Right atrium auricular region (tissue), 2 donors: ENCODE measurements at places on chromosomes 4 and X. TPM values are rescaled to one million over a fixed set of nuclear protein-coding genes. Genes with fewer than 3 reads are reported as not detected.
A peak's percentile ranks its signal among the peaks of the same experiment; 100 is the strongest.

DNA sequence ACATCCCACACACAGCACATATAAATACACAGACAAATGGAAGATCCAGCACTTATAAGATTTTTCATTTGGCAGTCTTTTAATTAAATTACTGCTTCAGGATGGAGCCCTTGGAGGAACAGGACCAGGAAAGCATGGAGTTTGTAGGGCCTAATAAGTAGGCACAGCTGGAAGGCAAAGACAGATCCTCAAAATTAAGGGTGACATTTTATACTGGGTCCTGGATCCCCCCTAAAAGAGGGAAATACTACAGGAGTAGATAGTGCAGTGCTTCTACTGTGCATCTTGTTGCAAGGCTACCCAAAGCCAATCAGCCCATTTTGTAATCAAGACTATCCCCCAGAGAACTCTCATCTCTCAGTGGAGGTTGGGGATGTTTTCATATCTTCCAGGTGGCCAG, 1860.7 kb upstream of the PCDH10 start:
- no peaks in the 10 kb centered on the region for H3K4me1 ChIP-seq
- H3K27me3 ChIP-seq = no peaks in the 10 kb centered on the region
- H3K36me3 ChIP-seq = no peaks in the 10 kb centered on the region
- H3K27ac ChIP-seq = no peak overlapping the region
- no peak for DNase-seq

DNA sequence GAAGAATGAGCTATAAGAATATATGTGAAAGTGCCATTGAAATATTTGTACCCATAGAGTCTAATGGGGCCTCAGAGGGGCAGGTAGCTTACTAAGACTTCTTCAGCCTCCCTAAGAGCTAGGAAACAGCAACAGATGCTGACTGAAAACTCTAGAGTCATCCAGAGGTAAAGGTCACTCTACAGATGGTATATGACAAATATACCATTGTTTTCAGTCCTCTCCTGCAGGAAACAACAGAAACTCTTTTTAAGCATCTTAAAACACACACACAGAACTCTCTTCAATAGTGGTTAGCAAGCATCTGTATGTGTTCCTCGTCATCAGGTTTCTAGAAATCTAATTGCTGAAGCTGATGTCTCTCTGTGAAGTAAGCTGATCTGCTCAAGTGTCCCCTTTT, 313.8 kb upstream of the GATB start:
- H3K4me1 ChIP-seq = peaks cover 29% of the 10 kb centered on the region
- no peaks in the 10 kb centered on the region for H3K36me3 ChIP-seq
- no peak overlapping the region for H3K4me3 ChIP-seq
- no peaks in the 10 kb centered on the region for H3K27me3 ChIP-seq
- no peak overlapping the region for H3K27ac ChIP-seq

- no peak overlapping the region for H3K4me3 ChIP-seq
- H3K27me3 ChIP-seq = no peaks in the 10 kb centered on the region
- DNase-seq = no peak
- no peaks in the 10 kb centered on the region for H3K36me3 ChIP-seq
- H3K27ac ChIP-seq = no peak overlapping the region
- H3K4me1 ChIP-seq = no peaks in the 10 kb centered on the region
Observed at GRCh38 chr4:7937006-7937405, 2.7 kb downstream of the AFAP1 start.

DNA sequence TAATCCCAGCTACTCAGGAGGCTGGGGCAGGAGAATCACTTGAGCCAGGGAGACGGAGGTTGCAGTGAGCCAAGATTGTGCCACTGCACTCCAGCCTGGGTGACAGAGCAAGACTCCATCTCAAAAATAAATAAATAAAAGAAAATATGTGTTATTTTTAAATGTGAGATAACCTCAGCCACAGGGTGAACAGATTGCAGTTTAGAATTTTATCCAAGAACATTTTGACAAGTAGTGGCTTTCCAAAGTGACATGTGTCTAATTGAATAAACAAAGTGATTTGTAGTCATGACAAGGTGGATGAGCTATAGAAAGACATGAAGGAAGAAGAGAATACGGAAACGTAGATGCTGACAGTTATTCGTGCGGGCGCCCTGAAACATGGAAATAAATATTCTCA, 176.1 kb downstream of the DCTD start:
- H3K27ac ChIP-seq = peak overlapping the region; percentile 24
- H3K36me3 ChIP-seq = no peaks in the 10 kb centered on the region
- DNase-seq = no peak
- no peak overlapping the region for H3K4me3 ChIP-seq
- H3K27me3 ChIP-seq = no peaks in the 10 kb centered on the region

DNA sequence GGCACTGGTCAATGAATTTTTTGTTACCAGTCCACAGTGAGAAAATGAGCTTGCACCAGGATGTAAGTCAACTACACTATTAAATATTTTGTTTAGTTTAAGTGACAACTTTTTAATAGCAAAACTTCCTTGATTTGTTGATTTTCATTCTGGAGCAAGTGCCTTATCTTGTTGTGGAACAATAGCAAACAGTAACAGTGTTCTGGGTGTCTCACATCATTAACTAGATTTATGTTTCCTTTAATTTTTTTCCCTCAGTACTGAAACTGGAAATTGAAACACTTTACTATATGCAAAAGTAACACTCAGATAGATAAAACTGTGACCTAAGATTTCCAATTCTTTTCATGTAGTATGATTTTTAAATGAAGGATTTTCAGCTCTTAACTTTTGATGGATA, 80.1 kb downstream of the GALNT7 start:
- H3K36me3 ChIP-seq = no peaks in the 10 kb centered on the region
- H3K27ac ChIP-seq = no peak overlapping the region
- no peaks in the 10 kb centered on the region for H3K27me3 ChIP-seq
- DNase-seq = no peak
- no peak overlapping the region for H3K4me3 ChIP-seq
- no peaks in the 10 kb centered on the region for H3K4me1 ChIP-seq

VCX2 gene
- not detected for total RNA-seq

DNA sequence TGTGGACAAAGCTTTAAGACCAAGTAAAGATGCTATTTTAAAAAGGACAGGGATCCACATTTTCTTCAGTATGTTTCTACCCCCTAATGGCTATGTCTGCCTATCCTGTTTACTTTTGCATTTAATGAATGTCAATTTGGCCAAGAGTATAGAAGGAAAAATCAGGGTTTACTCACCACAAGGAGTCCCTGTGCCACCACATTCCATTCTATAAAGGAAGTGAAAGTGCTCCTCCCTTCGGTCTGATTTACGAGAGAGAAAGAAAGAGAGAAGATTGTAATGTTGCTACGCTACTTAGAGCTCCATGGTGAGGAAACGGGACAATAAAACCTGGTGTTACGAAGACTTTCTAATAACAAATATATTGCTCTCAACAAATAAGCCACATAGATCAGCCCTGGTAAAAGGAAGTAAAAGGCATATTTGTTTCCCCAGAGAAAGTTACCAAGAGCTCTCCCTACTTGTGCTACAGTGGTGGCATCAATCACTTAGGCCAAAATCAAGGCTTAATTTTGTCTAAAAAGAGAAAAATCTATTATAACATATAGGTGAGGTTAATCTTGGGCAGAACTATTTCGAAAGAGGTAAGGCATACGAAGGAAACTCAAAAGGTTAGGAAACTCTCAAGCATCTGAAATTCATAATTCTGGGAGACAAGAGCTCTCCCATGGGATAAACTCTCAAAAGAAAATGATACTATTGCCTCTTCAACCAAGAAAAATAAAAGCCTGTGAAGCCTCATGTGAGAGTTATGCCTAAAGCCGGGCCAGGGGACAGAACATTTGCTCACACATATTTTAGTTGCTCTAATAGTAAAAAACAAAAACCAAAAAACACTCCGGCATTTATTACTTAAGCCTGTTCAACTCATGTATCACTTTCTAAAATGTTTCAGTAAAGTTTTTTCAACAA, 29.5 kb downstream of the TAPT1 start:
- no peaks in the 10 kb centered on the region for H3K27me3 ChIP-seq
- no peaks in the 10 kb centered on the region for H3K36me3 ChIP-seq
- peaks cover 54% of the 10 kb centered on the region for H3K4me1 ChIP-seq
- peak overlapping the region; percentile 7 for H3K4me3 ChIP-seq
- peak overlapping the region; percentile 60 for H3K27ac ChIP-seq
- no peak for DNase-seq

NUDT11 gene
- 0.75 TPM for total RNA-seq

VCX gene
- total RNA-seq = not detected

HELT gene
- total RNA-seq = not detected

- no peaks in the 10 kb centered on the region for H3K27me3 ChIP-seq
- DNase-seq = no peak
- no peaks in the 10 kb centered on the region for H3K36me3 ChIP-seq
- H3K4me1 ChIP-seq = no peaks in the 10 kb centered on the region
- no peak overlapping the region for H3K27ac ChIP-seq
- H3K4me3 ChIP-seq = no peak overlapping the region
Observed at GRCh38 chr4:73479323-73479722, 2.2 kb upstream of the AFM start.

MAP9 gene
- 4.5 TPM for total RNA-seq

TRIM61 gene
- total RNA-seq = 0.79 TPM

DNA sequence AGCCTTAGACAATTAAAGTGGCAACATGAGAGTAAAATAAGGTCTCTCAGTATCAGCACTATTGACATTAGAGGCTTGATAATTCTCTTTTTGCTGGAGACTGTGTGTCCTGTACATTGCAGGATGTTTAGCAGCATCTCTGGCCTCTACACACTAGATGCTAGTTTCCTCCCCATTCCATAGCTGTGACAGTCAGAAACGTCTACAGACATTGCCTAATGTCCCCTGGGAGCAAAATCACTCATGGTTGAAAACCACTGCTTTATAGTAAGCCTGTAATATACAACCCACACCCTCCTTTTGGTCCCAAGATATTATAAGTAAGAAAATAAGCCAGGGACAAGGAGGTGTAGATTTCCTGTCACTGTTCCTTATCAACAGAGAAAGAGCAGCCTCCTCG, 166.0 kb downstream of the FRMPD4 start:
- no peaks in the 10 kb centered on the region for H3K4me1 ChIP-seq
- DNase-seq = no peak
- H3K27ac ChIP-seq = no peak overlapping the region
- no peak overlapping the region for H3K4me3 ChIP-seq
- no peaks in the 10 kb centered on the region for H3K36me3 ChIP-seq

- no peaks in the 10 kb centered on the region for H3K4me1 ChIP-seq
- H3K4me3 ChIP-seq = no peak overlapping the region
- no peak overlapping the region for H3K27ac ChIP-seq
- no peaks in the 10 kb centered on the region for H3K27me3 ChIP-seq
- DNase-seq = no peak
Observed at GRCh38 chr4:159384632-159385031, 281.8 kb downstream of the RAPGEF2 start.

- DNase-seq = no peak
- no peaks in the 10 kb centered on the region for H3K4me1 ChIP-seq
- peaks cover 9% of the 10 kb centered on the region for H3K27me3 ChIP-seq
- no peaks in the 10 kb centered on the region for H3K36me3 ChIP-seq
Observed at GRCh38 chrX:9767375-9767774, 1.7 kb upstream of the GPR143 start.
